ENCODE measurements at places on chromosomes 3 and 15.

- DNase-seq, result peak; percentile 17
Measured at GRCh38 chr15:80234883-80235282, 17.1 kb downstream of the CTXND1 start.

DNA sequence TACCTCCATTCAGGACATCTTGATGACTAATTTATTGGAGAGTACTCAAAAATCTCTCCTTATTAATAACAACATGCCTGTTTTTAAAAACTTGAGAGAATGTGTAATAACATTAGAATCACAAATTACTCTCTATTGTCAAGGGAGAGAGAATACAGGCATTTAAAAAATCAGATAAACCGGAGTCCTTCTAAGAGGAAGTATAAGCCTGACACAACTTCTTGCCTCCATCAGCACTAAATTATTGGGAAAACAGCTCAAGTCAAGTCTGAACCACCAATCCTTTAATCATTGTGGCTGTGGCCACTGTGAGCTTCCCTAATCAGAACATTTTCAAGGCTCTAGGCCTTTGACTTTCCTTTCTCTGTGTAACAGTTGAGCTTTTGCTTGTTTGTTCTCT is 38.0 kb downstream of the SSR3 start:
- no peak for DNase-seq

DNA sequence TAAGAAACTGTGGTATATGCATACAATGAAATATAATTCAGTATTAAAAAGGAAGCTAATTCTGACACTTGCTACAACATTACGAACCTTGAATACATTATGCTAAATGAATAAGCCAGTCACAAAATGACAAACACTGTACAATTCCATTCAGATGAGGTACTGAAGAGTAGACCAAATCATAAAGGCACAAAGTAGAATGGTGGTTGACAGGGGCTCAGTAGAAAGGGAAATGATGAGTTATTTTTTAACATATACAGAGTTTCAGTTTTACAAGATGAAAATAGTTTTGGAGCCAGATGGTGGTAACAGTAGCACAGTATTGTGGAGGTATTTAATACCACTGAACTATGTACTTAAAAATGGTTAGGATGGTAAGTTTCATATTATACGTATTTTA is 254.6 kb upstream of the RBMS3 start:
- DNase-seq, result no peak

- DNase-seq, result no peak
Measured at GRCh38 chr3:97860364-97860763, 38.6 kb downstream of the CRYBG3 start.

DNA sequence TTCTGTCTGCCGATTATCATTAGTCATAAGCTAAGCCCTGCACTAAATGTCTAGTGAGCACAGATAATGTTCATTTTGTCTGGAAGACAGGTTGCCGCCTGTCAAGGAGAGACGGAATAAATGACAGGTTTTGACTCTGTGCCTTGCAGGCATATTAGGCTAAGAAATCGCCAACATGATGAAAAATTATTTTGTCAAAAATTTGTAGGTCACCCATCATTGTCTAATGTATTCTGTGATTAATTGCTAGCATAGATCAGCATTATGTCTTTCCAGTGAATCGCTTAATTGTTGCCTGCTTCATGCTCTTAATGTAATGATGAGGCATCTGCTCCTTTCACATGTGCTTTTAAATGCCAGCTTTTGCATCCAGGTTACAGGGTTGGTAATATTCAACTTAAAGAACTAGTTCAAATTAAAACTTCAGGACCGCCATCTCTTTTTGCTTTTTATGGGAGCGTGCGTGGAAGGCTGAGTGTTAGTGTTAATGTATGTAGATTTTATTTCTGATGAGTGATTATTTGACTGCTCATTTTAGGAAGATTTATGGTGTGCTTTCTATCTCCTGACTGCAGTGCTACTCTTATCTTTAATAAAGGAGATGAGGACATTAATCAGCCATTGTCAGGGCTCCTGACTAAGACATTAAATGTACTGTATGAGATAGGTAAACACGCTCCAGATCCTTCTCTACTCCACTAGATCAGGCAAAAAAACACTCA is 120.8 kb upstream of the MEIS2 start:
- DNase-seq, result no peak

GRCh38 chr15:52746162-52746757 is 43.9 kb downstream of the ONECUT1 start:
- no peak for DNase-seq

DNA sequence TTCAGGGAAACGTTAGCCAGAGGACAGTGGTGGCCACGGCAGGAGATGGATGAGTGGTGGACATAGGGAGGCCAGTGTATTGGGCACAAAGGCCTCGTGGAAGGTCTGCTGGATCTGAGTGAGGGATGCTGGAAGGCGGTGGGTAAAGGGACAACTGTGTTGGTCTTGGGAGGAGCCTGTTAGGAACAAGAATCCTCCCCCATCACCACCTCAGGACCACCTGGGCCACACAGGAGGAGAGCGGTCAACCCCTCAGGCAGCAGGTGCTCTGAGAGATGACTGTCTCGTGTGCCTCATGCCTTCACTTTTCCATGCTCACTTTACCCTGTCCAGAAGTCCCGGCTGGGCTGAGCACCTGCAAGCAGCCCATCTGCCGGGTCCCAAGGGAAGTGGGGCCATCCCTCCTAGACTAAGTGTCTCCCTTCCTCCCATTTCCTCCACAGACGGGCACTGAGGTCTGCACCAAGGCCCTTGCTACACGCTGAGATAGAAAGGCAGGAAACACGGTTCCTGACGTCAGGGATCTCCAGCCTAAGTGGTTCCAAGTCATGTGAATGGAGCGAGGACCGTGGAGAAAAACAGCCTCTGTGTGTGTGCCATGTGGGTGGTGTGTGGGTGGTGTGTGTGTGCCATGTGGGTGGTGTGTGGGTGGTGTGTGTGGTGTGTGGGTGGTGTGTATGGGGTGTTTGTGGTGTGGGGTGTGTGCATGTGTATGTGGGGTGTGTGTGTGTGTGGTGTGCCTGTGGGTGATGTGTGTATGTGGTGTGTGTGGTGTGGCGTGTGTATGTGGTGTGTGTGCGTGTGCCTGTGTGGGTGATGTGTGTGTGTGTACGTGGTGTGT is 47.8 kb upstream of the CTSH start:
- no peak for DNase-seq

GRCh38 chr3:61371123-61371522 is 119.9 kb upstream of the FHIT start:
- DNase-seq, result no peak

DNA sequence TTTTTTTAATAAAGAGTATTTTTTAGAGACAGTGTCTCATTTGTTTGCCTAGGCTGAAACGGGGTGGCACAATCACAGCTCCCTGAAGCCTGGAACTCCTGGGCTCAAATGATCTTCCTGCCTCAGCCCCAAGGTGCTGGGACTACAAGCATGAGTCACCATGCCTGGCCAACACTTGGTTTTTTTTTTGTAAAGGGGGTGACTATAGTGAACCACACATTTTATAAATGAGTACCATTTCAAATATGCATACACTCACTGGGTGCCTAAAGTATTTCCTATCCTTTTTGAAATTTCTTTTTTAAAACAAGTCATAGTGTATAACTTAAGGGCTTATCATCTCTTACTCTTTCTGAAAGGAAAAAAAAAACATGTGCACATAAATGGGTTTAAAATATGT is 325.2 kb upstream of the MEIS2 start:
- DNase-seq, result no peak

- no peak for DNase-seq
Measured at GRCh38 chr15:52184721-52185120, 6.5 kb downstream of the GNB5 start.

DNA sequence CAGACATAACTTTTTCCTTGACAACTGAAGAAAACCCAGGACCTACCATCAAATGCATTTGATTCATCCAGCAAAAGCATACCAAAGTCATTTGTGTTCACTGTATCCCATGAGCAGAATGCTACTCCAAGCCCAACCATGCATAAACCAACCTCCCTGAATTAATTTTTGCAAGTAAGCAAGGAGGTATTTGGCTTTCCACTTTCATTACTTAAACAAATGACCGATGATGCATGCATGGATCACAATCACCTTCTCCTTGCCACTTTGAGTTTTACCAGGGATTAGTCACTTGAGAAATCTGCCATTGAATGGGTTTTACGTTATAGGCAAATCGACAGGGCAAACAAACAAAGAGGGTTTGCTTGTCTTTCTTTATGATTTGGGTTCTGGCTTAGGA is 214.8 kb downstream of the FMN1 start:
- no peak for DNase-seq

DNA sequence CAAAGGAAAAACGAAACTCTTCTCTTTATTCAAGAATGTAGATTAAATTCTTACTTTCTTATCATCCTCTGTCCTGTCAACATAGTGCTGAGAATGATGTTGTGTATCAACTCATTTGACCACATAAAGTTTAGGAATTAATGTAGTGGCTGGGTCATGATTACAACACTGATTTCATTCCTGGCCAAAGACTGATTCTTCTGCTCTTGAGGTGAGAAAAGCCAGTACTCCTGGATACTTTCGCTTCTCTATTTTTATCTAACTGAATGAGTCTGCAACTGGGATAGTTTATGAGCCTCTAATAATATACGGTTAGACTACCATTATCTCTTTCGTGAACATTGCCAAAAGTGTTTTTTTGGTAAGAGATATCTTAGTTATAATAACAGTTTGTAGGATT is 173.0 kb downstream of the LPP start:
- no peak for DNase-seq

GRCh38 chr3:113574213-113574612 is 41.9 kb downstream of the SIDT1 start:
- no peak for DNase-seq

DNA sequence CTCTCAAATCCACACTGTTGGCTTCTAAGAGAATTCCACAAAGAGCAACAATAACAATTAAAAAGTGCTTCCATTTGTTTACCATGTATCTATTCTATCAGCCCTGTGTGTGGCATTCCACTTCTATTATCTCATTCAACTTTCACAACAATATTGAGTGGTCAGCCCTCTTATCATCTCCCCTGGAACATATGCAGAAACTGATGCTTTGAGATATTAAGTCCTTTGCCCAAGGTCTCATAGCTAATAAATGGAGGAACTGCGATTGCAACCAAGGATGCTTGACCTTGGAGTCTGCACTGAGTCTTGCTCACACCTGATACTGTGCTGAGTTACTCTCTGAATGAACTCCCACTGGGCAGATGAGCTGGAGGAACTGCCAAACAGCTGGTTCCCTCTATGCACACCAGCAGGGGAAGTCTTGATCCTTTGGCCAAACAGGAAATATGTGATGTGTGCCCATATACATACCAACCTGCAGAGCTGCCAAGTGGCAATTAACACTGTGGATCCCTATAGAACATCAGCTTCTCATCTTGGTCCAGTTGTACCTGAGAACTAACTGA is 144.7 kb upstream of the WNT5A start:
- DNase-seq, result no peak
